ENCODE measurements at places on chromosomes 5 and 9.

- no peak for DNase-seq
Observed at GRCh38 chr5:106853266-106853665, 817.5 kb downstream of the EFNA5 start.

DNA sequence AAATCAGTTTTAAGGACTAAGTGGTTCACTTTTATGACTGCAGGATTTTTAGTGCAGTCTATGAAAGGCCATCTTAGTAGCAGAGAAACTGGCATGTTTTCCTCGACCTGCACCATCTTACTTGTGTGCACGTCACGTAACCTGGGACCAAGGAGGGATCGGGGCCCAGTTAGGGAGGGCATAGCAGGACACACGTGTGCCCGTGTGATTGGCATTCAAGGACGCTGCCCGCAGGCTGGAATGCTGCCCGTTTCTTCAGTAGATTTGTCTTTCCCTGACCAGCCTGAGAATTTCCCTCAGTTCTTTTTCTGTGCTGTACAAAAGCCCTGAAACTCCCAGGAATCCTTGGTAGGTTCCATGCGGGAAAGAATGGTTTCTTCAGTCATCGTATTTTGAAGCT, 196.3 kb downstream of the TRIO start:
- DNase-seq, result no peak

DNA sequence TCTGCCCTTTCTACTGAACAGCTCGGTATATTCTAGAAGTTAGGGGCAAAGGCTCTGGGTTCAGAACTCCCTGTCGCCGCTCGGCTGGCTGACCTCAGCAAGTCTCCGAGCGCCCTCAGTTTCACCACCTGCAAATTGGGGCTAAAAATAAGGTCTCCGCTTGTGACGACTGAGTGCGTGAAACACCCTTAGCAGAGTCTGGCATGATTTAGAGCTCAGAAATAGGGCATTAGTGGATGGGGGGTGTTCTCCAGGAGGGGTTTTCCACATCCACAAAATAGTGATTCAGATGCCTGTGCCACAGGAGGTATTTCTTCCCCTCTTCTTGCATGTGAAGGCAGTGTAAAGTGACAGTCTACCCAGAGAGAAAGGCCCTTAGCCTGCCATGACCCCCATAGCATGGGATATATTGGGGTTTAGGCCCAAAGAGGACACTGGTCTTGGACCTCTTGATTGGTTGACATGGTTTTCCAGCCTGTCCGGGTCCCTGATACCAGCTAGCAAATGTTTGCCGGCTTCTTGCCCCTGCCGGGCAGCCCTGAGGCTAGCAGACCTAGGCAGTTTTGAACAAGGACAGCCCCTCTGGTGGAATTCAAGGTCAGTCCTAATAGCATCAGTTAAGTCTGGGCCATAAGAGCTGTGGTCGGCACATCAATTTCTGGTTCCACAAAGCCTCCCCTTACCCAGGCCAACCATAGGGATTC, 1.4 kb downstream of the ERGIC1 start:
- DNase-seq, result no peak

DNA sequence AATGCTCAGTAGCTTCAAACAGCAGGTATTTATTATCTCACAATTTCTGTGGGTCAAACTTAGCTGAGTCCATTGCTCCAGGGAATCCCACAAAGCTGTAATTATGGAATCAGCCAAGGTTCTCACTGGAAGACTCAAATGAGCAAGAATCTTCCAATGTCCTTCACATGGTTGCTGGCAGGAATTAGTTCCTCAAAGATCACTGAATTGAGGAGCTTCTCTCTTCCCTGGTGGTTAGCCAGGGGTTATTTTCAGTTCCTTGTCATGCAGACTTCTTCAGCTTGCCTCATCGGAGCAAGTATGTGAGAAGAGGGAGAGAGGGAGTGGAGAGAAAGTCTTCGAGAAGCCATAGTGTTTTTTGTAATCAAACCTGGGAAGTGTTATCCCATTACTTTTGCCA, 2331.9 kb downstream of the MAT2B start:
- no peak for DNase-seq

DNA sequence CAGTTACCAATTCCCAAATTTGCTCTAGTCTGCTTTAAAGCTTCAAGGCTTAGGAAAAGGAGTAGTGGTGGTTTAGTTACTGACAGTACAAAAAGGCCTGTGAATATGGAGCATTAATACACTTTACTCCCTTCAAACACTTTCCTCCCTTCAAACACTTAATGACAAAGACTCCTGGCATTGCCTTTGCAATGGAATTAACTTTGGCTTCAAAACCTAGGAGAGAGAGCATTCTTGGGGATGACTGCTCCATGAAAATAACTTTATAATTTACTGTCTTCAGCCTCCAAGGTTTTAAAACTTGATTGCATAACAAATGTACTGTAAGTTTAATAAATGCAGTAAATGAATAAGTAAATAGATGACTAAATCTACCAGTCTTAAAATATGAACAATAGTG, 185.6 kb downstream of the TRPM3 start:
- no peak for DNase-seq

DNA sequence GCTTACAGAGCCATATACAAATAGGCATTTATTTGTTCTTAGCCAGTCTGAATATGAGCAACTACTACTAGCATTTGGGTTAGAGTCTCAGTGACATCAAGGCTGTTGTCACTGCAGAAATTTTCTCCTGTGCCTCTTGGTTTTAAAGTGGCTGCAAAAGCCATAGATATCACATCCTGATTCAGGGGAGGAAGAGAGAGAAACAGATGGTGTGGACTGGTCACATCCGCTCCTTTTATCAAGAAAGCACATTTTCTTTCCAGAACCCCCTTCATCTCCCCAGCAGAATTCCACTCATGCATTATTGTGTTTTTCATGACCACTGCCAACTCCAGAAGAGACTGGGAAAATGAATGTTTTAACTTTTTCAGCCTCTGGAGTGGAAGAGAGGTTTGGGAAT, 69.8 kb downstream of the PTTG1 start:
- DNase-seq, result no peak

DNA sequence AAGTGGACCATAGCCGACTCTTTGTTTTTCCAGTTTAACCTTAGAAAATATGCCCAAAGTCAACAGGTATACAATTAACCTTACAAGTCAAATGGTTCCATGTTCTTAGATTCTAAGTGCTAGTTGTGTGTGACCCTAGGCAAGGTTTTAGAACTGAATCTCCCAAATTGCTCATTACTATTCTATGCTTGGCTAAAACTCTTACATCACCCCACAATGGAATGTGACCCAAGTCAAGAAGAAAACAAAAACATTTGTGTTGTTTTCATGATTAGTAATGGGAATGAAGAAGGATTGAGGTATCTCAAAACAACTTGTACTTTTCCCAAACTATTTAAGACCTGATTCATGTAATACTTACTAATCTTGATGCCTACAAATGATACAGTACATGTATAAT, 159.2 kb downstream of the ARRDC3 start:
- DNase-seq, result no peak

- no peak for DNase-seq
Observed at GRCh38 chr9:126667190-126668055, 53.7 kb downstream of the LMX1B start.

GRCh38 chr9:73775757-73776156, 624.1 kb downstream of the ANXA1 start:
- DNase-seq, result no peak

DNA sequence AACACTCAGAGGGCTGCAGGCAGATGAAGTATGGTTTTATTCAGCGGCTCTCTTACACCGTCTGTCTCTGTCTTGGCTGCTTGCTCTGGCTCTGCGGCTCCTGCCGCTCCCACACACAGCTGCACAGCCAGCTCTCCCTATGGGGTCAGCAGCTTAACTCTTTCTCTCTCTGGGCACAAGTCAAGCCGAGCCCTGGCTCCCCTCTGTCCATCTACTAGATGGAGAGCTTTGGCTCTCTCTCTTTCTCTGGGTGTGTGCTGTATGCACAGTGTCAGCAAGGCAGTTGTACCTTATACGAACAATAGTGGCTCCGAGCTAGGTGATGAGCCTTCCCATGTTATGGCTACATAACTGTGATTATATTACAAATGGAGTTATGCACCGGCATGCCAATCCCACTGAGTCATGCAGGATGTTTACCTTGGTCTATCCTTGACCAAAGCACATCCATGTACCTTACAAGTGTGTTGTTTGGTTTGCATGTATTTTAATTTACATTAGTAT, 19.3 kb upstream of the PPP2CA start:
- DNase-seq, result no peak

Data from suppressor macrophage (primary cell).